DMS53 (cell line): ENCODE measurements at places on chromosomes 13 and 19.

DNA sequence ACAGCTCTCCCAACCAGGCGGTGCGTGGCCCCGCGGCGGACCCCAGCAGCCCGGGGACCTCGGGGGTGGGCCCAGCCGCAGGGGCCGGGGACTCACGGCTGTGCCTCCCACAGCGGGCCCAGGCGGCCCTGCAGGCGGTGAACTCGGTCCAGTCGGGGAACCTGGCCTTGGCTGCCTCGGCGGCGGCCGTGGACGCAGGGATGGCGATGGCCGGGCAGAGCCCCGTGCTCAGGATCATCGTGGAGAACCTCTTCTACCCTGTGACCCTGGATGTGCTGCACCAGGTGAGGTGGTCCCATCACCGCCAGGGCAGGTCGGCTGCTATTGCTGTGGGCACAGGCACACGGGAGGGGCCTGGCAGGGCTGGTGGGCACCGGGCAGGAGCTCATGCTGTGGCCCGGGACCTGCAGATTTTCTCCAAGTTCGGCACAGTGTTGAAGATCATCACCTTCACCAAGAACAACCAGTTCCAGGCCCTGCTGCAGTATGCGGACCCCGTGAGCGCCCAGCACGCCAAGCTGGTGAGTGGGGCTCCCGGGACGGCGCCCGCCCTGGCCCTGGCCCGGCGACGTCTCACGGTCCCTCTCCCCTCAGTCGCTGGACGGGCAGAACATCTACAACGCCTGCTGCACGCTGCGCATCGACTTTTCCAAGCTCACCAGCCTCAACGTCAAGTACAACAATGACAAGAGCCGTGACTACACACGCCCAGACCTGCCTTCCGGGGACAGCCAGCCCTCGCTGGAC lies 7.3 kb downstream of the PTBP1 start:
- no peak for DNase-seq

GRCh38 chr13:95783747-95784146 lies 106.8 kb downstream of the DNAJC3 start:
- no peak for DNase-seq

- DNase-seq: no peak
These were observed 102.8 kb downstream of the TEX29 start for GRCh38 chr13:111423168-111423785.

DNA sequence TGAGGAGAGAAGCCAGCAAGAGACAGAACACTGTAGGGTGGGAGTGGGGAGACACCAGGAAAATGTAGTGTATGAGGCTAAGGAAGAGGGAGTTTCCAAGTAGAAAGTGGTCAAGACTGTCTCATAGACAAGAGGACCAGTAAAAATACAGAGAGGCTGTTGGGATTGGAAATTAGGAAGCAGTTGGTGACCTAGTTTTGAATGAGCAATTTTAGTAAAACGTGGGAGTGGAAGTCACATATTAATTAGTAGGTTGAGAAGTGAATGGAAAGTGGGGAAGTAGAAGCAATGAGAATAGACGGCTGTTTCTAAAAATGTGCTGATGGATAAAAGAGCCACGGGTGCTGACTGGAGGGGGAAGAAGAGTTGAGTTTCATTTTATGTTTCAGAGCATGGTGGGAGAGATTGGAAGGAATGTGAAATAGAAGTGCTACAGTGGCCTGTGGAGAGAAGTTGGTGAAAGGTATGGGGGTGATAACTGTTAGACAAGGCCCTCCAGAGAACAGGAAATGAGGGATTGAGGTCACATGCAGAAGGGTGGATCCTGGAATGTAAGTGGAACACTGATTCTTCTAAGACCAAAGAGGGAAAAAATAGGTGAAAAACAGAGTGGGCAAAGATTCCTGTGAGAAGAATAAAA lies 247.3 kb downstream of the MTUS2 start:
- no peak for DNase-seq

- DNase-seq: no peak
These were observed 17.0 kb upstream of the LPAR6 start for GRCh38 chr13:48429886-48430285.

- no peak for DNase-seq
These were observed 17.8 kb upstream of the ZNF846 start for GRCh38 chr19:9786342-9786741.

- peak; percentile 85 for DNase-seq
These were observed 7.5 kb upstream of the LRFN1 start for GRCh38 chr19:39328046-39328705.

DNA sequence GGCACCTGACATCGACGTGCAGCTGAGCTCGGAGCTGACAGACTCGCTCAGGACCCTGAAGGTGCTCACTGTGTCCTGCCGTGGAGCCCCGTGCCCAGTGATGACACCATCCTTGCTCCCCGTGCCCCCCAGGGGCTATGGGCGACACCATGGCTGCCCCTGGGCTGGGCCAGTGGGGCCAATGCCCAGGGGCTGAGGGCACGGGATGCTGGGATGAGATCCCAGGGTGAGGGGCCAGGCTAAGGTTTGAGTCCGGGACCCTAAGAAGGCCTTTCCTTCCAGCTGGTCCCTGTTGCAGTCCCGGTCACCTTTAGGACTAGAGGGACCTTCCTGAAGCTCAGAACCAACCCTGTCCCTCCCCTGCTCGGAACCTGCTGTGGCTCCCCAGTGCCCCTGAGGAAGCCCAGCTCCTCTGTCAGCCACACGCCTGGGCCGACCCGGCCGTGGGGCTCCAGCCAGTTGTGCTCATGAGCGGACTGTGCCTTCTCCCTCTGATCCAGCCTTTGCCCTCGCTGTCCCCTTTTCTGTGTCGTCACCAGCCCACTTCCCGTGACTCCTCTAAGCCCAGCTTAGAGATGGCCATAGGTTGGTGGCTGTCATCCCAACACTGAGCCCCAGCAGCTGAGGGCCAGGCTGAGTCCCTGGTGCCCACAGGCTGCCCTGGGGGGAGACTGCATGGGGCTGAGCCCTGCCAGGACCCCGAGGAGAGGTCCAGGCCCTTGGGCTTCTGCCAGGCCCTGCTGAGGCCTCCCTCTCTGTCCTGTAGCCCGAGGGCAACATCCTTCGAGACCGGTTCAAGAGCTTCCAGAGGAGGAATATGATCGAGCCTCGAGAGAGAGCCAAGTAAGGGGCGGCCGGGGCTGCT lies 10.6 kb downstream of the NOP53 start:
- no peak for DNase-seq

DNA sequence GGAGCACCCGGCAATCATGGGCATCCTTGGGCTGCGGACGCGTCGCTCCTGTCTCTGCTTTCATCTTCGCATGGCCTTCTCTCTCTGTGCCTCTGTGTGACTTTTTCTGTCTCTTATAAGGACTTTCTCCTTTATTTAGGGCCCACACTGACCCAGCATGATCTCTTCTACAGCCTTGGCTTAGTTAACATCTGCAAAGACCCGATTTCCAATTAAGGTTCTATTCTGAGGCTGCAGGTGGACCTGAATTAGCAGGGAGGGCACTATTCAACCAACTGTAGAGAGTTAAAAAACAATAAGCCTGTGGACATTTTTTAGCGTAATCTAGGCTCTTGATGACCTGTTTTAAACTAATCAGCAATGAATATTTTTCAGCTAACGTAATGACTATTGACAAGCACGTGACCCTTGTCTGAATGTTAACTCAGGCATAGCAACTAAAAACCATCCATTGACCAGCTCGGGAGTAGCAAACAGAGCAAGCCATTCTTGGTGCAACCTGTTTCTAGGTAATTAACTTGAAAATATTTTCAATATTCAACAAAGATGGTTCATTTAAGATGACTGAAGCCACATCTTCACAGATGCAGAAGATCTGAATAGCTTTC lies 15.2 kb downstream of the F10 start:
- no peak for DNase-seq

DNA sequence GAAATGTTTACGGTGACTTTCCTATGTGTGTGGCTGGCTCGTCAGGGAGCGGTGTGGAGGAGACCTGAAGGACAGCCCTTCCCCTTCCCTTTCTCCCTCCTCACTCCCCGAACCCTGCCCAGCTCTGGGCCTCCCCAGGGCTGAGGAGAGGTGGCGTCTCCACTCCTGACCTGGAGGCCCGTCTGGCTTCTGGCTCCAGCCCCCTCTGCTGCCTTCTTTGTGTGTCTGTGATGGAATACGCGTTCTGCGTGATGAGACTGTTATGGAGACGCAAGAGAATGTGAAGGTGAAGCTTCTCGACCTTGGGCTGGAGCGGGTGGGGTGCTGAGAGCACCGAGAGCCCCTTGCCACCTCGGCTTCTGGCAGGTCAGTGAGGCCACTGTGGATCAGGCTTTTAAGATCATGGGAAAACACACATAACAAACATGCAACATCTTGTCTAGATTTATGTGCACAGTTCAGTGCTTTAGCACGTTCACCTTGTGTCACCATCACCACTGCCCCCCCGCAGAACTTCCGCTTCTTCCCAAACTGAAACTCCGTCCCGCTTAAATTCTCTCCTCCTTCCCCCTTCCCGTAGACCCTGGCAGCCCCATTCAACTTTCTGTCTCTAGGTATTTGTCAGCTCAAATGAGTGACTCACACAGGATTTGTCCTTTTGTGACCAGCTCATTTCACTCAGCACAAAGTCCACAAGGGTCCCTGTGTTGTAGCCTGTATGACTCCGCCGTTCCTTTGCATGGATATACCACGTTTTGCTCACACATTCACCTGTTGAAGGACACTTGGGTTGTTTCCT lies 24.7 kb downstream of the ATP11A start:
- no peak for DNase-seq

- DNase-seq: peak; percentile 40
These were observed 627 bp downstream of the GCDH start for GRCh38 chr19:12891553-12892021.

- no peak for DNase-seq
These were observed 5.5 kb upstream of the TMTC4 start for GRCh38 chr13:100680131-100680530.

- DNase-seq: no peak
These were observed 62.9 kb downstream of the CHST8 start for GRCh38 chr19:33684538-33685232.

GRCh38 chr13:107765724-107766401 lies 449.5 kb downstream of the LIG4 start:
- DNase-seq: no peak

GRCh38 chr13:54029226-54029625 lies 1000.6 kb downstream of the OLFM4 start:
- peak; percentile 89 for DNase-seq

DNA sequence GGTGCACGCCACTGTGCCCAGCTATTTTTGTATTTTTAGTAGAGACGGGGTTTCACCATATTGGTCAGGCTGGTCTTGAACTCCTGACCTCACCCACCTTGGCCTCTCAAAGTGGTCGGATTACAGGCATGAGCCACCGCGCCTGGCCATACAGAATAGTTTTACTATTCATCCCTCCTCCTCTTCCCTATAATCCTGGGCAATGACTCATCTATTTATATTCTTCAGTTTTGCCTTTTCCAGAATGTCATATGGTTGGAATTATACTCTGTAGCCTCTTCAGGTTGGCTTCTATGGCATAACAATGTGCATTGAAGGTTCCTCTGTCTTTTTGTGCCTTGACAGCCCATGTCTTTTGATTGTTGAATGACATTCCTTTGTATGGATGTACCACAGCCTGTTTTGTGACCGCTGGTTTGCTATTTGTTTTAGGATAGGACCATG lies 22.2 kb upstream of the LRP3 start:
- DNase-seq: peak; percentile 41

GRCh38 chr19:13082192-13083007 lies 20.3 kb downstream of the LYL1 start:
- peak; percentile 12 for DNase-seq

- no peak for DNase-seq
These were observed 43.8 kb downstream of the SPRY2 start for GRCh38 chr13:80297094-80297493.
